ENCODE measurements at places on chromosomes 6 and 20.

- no peak for DNase-seq
These were observed 327.3 kb downstream of the HDGFL1 start for GRCh38 chr6:22896696-22897095.

- no peak for DNase-seq
These were observed 334.3 kb downstream of the CDKAL1 start for GRCh38 chr6:20868397-20869096.

DNA sequence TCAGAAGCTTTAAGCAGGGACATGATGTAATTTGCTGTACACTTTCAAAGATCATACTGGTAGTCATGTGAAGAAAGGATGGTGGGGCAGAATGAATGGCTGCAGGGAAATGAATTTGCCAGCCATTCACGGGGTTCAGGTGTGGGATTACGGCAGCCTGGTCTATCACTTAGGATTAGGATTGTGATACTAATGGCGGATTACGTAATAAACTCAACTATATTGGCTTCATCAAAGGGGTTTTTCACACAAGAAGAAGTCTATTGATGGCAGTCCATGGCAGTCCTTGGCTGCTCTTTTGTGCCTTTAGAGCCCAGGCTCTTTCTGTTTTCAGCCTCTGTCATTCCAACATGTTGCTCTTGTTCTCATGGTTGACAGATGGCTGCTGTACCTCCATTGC is 12.6 kb upstream of the EEF1E1 start:
- no peak for DNase-seq

- no peak for DNase-seq
These were observed 316.0 kb downstream of the QKI start for GRCh38 chr6:163730246-163731210.

GRCh38 chr20:21509597-21510371 is 4.1 kb downstream of the NKX2-2 start:
- no peak for DNase-seq

DNA sequence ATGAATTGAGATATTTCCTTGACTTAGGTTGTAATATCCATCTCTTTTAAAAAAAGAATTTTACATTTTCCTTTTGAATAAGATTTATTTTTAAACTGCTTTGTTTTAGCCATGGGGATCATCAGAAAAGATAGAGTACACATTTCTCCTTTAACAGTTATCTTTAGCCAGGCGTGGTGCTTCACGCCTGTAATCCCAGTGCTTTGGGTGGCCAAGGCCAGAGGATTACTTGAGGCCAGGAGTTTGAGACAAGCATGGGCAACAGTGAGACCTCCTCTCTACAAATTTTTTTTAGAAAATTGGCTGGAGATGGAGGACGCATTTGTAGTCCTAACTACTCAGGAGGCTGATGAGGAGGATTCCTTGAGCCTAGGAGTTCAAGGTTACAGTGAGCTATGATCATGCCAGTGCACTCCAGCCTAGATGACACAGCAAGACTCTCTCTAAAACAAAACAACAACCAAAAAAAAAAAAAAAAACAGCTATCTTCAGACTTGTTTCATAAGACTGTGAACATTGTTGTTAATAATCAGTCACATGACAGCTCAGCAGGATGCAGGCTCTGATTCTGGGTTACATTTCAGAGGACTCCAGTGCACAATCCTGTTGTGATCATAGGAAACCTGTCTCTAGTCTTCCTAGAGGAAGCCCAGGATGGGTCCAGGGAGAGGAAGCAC is 2.0 kb upstream of the SLC17A3 start:
- DNase-seq, result no peak

DNA sequence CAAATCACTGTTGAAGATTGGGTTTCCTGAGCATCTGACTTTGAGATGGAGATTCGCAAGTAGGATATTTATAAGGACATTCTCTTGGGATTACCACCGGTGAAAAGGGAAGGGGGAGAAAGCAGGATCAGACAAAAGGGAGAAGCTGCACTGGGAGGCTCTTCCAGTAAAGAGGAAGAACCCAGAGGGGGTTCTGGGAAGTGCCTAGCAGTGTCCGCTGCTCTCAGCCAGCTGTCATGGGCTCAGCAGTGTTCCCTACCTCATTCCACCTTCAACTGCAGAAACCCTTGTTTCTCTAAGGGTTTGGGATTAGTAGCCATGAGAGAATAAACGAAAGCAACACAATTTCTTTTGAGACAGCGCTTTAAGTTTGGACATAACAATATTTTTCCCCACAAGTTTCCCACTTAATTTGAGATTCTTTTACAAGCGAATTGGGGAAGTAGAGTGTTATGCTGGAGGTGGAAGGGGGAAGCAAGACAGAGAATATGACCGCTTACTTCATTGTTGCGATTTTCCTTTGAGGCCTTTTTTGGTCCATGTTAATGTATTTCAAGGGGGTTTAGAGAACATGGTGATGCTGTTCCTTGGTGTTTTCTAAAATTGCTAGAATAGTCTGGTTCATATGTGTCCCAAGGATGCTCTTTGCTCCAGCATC is 154.5 kb upstream of the SCGN start:
- DNase-seq, result no peak

- no peak for DNase-seq
These were observed 13.4 kb upstream of the SERPINB1 start for GRCh38 chr6:2855061-2855519.

GRCh38 chr20:17646961-17647301 is 35.1 kb downstream of the RRBP1 start:
- no peak for DNase-seq

GRCh38 chr6:100968949-100969348 is 87.8 kb upstream of the ASCC3 start:
- DNase-seq, result no peak

GRCh38 chr20:46456255-46457028 is 50.0 kb upstream of the ELMO2 start:
- no peak for DNase-seq

Data from CD8-positive, alpha-beta T cell (primary cell).